ENCODE measurements at places on chromosomes 13 and 19.

DNA sequence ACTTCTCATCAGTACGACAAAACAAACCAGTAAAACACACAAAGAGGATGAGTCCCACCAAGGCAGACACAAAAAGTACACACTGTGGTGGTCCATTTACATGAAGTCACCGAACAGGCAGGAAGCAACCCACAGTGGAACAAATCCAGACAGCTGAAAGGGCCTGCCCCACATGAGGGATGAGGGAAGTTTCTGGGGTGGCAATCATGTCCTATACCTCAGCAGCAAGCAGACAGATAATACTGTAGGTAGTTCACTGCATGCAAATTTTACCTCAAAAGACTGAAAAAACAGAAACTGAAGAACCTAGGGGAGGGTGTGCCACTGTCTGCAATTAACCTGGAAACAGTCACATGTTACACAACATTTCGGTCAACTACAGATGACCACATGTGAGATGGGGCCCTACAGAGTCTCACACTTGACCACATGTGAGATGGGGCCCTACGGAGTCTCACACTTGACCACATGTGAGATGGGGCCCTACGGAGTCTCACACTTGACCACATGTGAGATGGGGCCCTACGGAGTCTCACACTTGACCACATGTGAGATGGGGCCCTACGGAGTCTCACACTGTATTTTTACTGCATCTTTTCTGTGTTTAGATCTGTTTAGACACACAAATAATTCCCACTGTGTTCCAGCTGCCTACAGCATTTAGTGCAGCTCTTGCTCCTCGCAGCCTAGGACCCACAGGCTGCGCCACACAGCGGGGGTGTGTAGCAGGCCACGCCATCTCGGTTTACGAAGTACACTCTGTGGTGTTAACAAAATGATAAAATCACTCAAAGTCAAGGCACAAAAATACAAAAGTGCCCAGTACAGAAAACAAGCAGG lies 22.2 kb downstream of the PCID2 start:
- no peak for DNase-seq

DNA sequence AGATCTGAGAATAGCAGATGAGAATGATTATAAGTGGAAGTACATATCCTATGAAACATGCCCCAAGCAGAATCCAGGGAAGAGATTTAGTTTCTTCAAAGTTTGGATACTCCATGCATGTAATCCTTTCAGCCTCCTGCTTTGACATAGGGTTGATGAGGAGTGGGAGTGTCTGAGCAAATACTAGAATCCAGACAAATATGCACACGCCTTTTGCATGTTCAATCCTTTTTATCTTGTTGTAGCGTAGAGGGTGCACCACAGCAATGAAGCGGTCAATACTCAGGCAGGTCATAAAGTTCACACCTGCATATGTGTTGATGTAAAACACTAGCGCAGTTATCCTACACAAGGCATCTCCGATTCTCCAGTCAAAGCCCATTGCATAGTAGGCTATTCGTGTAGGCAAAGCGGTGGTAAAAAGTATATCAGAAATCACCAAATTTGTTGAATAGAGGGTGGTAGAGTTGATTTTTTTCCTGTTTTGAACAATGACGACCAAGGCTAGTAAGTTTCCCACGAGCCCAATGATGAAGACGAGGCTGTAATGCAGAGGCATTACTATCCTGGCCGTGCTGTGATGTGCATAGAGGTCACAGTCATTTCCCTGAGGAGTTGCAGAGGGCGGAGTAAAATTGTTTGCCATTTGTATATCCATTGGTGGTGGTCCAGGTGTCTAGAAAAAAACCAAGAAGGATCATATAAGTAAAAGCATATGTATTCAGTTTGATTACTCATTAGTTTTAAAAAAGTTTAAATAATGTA lies 11.5 kb downstream of the GPR183 start:
- DNase-seq: no peak

GRCh38 chr13:25217023-25217885 lies 45.2 kb upstream of the AMER2 start:
- DNase-seq: no peak

DNA sequence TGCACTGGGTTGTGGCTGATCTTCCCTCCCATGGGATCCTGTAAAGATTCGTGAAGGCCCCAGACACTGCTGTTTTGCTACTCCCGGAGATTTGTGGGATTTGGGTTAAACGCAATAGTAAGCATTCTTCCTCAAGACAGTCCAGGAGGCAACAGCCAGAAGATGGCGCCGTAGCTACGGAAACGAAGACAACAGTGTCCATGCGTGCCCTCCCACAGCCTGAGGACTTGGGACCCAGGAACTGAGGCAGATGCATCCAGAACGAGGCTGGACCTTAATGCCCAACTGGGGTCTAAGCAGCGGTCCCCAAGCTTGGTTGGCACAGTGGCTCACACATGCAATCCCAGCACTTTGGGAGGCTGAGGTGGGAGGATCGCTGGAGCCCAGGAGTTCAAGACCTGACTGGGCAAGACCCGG lies 57.6 kb upstream of the ZNF507 start:
- DNase-seq: no peak

- DNase-seq: no peak
Observed at GRCh38 chr13:113150550-113151365, 7.7 kb upstream of the PROZ start.

DNA sequence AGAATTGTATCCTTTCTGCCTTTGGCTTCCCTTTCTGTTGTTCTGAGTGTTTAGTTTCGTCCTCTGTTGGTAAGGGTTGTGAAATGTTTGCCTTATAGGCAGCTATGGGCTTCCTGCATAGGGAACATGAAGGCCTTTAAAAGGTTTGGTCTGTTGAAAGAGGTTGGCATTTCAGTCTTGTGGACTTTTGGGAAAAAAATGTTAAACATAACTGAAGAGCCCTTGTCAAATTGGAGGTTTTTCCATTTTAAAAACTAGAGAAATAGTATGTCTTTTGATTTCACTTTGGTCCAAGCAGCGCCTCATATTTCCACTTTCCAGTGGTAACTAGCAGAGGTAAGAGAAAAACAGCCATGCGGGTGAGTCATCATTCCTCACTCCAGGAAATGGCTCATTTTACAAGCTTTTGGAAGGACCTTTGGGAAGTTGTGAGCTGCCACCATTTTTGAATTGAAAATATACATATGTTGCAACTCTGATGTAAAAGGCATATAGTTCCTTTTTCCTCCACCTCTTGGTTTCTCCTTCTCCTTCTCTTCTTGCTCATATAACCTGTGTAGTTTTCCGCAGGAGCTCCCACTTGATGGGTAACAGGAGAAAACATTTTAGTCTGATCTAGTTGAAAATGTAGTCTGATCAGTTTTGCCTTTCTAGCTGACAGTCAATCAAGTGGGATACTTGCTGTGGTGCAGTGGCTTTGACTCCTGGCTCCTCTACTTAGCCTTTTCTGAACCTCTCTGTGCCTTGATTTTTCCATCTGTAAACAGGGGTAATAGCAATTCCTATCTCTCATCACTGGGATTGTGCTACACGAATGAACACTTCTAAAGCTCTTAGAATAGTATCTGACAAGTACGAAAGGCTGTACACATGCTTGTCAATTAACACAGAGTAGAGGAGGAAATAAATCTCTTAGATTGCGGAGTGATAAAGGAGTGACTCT lies 23.0 kb downstream of the GPC6 start:
- no peak for DNase-seq

DNA sequence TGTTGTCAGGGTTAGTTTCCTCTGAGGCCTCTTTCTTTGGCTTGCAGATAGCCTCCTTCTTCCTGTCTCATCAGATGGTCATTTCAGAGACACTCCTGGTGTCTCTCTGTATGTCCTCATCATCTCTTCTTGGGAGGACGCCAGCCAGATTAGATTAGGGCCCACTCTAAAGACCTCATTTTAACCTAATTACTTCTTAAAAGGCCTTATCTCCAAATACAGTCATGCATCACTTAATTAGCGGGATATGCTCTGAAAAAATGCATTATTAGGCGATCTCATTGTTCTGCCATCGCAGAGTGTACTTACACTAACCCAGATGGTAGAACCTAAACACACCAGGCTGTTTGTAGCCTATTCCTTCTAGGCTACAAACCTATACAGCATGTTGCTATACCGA lies 89.0 kb downstream of the CDK8 start:
- DNase-seq: no peak

DNA sequence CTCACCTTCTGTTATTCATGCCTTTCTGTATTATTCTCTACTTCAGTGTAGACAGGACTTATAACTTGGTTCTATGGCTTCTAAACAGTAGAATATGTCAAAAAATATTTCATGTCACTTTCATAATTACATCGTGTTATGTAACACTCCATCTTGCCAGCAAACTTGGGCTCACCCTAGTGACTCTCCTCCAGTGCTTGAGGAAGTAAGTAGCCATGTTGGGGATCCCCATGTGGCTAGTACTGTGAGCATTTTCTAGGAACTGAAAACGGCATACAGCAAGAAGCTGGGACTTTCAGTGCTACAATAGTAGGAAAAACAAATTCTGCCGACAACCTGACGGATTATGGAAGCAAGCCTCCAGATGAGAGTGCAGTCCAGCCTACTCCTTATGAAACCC lies 495.6 kb downstream of the SLITRK6 start:
- no peak for DNase-seq

- no peak for DNase-seq
Observed at GRCh38 chr13:52665325-52665724, 12.7 kb downstream of the SUGT1 start.

DNA sequence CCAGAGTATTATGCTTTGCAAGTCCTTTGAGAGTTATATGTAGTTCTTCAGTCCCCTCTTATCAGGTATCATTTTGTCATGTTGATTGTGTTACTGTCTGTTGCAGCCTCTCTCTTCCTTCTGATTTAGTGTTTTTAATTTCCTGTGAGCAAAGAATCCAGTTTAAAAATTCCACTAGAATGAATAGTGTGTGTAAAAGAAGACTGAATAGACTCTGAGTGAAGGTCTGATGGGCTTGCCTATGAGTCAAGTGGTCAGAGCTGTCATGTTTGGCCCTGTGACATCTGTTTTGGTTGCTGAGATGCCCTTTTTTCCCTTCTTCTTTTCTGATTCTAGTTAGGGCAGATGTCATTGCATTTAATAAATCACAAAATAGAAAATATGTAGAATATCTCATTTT lies 23.3 kb upstream of the KCTD4 start:
- DNase-seq: no peak

- DNase-seq: no peak
Observed at GRCh38 chr19:12497032-12497431, 12.4 kb upstream of the ZNF709 start.

GRCh38 chr13:75153834-75154233 lies 328.1 kb downstream of the TBC1D4 start:
- DNase-seq: no peak

DNA sequence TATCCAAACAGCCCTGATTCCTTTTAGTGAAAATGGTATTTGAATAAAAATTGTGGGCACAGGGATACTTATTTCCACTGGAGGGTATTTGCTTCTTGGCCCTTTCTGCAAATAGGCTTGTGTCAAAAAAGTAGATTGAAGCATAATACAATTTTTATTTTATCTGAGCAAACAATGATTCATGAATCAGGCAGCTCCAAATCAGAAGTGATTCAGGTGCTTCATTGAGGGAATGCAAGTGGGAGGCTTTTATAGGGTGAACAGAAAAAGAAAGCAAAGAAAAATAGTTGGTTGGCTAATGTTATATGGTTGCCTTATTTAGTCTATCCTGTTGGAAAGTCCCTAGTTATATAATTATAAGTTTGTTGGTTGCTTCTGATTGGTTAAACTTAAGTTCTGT lies 117.9 kb downstream of the ITGBL1 start:
- no peak for DNase-seq

GRCh38 chr13:100895651-100896050 lies 221.1 kb upstream of the TMTC4 start:
- no peak for DNase-seq

- DNase-seq: no peak
Observed at GRCh38 chr13:27924529-27925141, 4.8 kb downstream of the PDX1 start.

- DNase-seq: no peak
Observed at GRCh38 chr19:6577476-6578125, 13.3 kb downstream of the CD70 start.

- no peak for DNase-seq
Observed at GRCh38 chr19:9673912-9674662, 813 bp downstream of the ZNF562 start.

- peak; percentile 55 for DNase-seq
Observed at GRCh38 chr19:10565028-10565566, 713 bp downstream of the KRI1 start.

- DNase-seq: no peak
Observed at GRCh38 chr13:32504263-32504662, 34.3 kb downstream of the N4BP2L2 start.

DNA sequence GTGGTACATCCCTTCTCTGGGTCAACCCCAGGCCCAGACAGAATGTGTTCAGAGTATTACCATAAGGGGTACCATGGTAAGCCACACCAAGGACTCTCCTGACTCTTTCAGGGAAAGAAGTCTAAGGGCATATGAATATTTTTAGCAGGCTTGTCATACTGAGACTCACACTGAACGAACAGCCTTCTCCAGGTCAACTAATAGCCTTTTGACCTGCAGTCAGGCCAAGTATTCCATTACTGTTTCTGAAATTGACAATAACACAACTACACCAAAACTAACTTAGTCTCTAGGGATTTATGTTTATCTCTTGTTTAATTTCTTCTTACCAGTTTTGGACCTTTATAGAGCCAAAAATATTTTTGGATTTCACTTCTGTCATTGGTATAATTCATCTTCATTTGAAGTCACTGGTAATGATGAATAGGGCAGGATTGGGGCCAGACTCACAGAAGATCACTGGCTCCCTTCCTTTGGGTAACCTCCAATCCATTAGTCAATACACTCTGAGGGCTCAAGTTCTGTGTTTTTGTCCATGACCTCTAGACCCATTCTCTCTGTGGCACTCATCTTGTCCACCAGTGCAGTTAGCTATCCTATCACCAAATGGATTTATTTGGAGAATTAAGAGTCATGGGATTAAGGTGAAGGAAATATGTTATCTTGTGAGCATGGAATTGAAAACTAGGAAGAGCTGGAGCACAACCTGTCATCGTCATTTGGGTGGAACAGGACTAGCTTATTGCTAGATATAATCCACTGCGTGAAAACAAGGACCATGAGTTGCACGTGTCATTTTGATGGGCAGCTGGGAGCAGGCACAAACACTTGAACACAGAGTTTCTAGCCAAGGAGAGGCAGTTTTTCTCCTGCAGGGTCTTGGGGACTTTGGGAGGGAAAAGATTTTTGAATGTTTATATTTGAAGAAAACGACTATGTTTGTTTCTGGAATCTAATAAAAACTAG lies 313.3 kb downstream of the DCLK1 start:
- no peak for DNase-seq

- no peak for DNase-seq
Observed at GRCh38 chr19:7975037-7975436, 30.4 kb downstream of the ELAVL1 start.

GRCh38 chr13:108957369-108958012 lies 328.1 kb downstream of the MYO16 start:
- DNase-seq: no peak

Data from frontal cortex (tissue), 4 donors.